ENCODE measurements at places on chromosomes 12 and 14.

DNA sequence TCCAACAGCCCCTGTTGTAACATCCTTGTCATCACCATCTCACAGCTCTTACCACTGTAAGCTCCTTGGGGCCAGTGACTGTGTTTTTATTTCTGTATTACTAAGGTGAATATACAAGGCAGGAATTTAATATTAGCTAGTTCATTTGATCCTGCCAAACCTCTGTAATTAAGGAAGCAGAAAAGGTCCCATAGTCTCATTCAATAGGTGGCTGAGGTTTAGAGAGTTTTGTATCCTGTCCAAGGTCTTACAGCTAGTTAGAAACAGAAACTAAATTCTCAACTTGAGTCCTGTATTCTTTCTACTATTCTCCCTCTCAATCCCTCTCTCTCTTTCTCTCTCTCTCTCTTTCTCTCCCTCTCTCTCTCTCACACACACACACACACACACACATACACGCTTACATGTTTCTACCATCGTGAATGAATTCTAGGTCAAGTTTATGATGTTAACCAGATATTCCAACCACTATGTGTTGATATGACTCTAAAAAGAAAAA, 543 bp upstream of the GLIPR1 start:
- DNase-seq: no peak

DNA sequence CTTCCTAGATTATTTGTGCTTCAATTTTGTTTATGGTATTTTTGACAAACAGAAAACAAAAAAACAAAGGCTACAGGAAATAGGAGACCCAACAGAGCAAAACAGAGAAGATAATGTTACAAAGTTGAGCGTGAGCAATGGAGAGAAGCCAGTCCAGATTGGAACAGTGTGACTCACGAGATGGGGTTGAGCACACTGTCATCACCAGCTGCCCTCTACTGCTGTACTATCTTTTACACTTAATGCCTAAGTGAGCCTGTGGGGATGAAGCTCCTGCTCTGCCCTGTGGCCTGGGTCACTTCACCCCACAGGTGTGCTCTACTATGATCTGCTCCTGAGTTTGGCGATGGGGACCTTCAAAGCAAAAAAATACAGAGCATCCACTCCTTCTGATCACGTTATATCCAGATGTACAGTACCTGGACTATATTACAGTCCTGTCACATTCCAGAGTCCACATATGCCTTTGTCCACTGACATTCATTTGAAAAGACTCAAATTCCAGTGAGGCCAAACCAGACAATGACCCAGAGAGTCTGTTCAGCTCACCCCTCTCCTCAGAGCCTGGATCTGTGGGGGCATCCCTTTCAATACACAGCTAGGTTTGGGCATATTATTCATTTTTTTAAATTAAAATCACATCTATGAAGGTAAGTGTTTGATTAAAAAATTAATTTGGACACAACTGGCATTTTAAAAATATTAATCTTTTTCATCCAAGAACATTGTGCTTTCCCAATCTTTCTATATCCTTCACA, 4.4 kb downstream of the IPO8 start:
- no peak for DNase-seq

DNA sequence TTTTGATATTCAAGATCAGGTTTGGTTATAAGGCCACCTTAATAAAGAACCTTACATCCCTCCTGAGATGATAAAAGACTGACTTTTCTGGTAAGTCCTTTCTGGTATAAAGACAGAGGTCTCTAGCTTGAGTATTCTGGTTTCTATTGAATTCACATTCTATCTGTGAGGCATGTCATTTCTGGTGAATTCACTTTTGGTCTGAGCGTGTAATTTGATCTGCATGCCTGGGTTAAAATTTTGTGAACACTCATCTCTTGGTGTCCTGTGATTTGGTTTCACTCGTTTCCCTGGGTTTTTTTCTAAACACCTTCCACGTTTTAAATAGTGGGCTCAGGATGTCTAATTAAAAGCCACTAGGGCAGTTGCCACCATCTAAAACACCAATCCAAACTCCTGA, 12.2 kb downstream of the EIF5 start:
- no peak for DNase-seq

DNA sequence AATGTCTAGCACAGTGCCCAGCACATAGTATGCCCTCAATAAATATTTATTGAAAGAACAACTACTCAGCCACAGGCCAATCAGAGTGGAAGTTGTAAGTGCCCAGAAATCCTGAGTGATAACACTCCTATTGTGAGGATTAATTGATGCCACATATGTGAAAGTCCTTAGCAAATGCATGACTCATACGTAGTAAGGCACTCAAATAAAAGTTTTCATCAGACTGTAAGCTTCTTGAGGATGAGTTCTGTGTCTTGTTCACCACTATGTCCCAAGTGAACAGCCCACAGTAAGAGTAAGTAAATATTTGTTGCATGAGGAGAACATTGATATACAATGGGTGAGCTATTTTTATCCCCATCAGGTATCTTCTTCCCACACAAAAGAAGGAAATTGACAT, 24.7 kb upstream of the ANO6 start:
- DNase-seq: no peak

- no peak for DNase-seq
Observed at GRCh38 chr12:724194-724855, 28.1 kb upstream of the WNK1 start.

DNA sequence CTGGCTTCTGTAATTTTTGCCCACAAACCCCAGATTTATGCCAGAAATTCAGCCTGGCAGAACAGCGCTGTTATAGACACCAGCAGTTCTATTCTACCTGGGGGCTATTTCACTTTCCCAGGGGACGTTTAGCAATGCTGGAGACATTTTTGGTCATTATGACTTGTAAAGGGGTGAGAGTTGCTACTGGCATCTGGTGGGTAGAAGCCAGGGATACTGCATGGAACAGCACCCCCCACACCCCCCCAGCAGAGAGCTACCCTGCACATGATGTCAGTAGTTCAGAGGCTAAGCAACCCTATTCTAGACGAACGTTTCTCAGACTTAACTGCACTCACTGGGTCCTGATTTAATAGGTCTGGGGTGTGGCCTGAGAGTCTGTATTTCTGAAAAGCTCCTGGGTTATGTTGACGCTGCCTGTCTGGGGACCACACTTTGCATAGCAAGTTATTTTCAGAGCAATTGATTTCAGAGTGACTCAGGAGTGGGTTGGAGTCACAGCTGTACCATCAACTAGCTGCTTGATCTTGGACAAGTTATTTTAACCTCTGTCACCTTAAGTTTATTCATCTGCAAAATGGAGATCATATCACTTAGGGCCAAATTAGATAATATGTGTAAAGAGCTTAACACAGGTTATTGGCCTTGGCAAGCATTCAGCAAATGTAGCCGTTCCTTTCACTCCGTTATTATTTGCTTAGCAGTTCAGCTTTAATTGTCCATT, 48.5 kb downstream of the CHST11 start:
- DNase-seq: no peak

DNA sequence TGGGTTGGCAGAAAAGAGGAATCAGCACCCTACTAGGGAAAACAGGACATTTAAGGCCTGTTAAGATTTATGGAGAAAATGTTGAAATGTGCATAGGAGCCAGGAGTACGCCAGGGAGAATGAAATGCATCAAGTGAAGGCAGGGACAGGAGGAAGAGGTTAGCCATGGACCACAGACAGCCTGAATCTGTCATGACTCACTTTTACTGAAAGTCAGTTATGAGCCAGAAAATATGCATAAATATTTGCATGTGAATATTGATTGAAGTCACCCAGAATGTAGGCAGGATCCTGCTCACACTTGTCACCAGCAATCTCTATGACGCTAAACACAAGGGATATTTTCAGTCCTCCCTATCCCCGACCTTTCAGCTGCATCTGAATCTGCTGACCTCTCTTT, 25.1 kb upstream of the CDK17 start:
- no peak for DNase-seq

DNA sequence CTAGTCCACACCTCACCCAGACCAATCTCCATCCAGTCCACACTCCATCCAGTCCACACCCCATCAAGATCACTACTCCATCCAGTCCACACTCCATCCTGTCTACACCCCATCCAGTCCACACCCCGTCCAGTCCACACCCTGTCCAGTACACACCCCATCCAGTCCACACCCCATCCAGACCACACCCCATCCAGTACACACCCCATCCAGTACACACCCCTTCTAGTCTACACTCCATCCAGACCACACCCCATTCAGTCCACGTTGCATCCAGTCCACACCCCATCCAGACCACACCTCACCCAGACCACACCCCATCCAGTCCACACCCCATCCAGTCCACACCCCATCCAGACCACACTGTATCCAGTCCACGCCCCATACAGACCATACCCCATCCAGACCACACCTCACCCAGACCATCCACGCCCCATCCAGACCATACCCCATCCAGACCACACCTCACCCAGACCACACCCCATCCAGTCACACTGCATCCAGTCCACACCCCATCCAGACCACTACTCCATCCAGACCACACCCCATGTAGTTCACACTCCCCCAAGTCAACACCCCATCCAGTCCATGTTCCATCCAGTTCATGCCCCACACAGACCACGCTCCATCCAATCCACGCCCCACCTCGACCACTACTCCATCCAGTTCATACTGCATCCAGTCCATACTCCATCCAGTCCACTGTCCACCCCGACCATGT, 116.6 kb upstream of the RTL1 start:
- DNase-seq: peak; percentile 13

- DNase-seq: no peak
Observed at GRCh38 chr14:31408421-31408820, 11.9 kb downstream of the HEATR5A start.

DNA sequence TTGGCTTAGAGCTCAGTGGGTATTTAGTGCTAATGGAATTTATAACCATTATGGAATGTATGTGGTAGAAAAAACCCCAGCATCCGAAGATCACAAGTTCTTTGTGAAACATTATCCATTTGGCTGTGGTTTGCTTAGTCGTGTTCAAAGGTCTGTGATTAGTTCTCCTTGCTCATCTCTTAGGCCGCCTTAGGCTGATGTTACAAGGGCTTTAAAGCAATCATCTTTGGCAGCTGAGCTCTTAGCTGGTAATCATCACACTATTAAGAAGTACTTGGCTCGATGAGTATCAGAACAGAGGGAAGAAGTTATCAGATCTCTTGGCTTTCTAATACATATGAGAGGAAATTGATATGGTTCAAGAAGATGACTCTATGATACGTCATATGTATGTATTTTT, 124.1 kb upstream of the E2F7 start:
- no peak for DNase-seq

DNA sequence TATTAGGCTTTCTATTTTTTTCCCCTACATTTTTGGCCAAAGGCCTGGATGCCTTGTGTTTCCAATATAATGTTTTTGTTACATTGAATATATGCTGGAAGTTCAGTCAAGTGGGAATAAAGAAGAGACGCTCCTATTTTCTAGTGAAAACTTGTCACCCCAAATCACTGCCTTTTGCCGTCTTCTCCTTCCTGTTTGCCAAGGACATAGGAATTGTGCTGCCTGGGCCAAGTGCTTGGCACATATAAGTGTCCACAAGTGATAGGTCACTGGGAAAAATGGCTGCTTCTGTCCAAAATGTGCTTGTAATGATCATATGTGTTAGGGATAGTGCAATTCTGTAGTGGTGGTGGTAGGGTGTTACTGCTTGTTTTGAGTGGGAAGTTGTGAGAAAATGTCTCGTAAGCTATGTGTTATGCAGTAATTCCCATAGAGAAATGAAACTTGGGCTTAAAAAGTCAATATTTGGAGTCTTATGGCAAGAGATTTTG, 11.6 kb upstream of the KCNJ8 start:
- no peak for DNase-seq

GRCh38 chr12:27142101-27142721, 59.8 kb upstream of the C12orf71 start:
- no peak for DNase-seq

DNA sequence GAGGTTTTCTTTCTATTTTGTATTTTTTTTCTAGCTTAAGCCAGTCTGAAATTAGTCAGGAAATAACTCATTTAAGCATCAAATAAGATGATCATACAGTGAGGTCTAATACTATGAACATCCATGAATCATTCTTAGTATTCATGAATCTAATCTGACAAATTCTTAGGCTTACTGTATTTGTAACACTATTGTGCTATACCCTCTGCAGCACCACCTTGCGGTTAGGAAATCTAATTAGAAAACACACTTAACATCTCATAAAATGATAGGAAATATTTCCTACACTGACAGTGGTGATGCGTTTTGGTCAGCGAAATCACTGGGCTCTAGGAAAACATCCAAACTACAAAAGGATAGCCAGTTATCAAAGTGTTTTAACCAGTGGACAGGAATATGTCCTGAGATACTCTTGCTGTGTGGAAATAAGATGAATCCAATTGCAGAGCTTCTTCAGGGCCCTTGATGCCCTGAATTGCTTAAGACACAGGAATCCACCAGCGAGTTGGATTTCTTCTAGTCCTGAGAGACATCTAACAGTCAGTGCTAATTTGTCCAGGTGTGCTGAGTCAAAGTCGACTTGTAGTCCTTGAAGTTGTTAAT, 109.3 kb upstream of the MYF6 start:
- DNase-seq: no peak

Measured in activated CD8-positive, alpha-beta memory T cell treated with anti-CD3 and anti-CD28 coated beads, Interleukin-2, amount 50 U/mL, for 48 hours (primary cell).